ENCODE measurements at places on chromosomes 4 and X.

- DNase-seq: no peak
Observed at GRCh38 chr4:73723928-73724327, 16.4 kb upstream of the CXCL8 start.

DNA sequence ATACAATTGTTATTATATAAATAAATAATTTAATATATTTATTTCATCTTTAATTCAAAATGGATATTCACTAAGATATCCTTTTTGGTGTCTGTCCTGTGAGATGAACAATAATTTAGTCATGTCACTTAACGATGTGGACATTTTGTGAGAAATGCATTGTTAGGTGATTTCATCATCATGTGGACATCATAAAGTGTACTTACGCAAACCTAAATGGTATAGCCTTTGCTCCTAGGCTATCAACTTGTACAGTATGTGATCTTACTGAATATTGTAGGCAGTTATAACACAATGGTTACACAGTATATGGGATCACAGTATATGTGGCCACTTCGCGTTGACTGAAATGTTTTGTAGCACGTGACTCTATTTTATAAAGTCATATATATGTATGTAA lies 20.2 kb upstream of the CHRNA9 start:
- DNase-seq: no peak

DNA sequence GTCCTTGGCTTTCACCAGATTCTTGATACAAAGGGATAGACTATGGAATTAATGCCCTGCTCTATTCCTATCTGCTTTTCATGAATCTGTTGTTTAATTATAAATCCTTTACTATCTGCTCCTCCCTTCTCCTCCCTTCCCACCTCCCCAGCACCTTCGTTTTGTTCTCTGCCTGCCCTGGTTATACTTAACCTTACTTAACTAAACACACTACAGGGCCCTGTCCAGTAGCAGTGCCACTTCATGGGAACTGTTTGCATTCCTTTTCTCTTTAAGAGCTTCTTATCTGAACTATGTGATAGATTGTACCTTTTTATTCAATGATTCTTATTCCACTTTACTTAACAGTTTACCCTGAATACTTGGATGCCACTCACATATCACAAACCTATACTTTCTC lies 830 bp downstream of the HOPX start:
- DNase-seq: no peak

DNA sequence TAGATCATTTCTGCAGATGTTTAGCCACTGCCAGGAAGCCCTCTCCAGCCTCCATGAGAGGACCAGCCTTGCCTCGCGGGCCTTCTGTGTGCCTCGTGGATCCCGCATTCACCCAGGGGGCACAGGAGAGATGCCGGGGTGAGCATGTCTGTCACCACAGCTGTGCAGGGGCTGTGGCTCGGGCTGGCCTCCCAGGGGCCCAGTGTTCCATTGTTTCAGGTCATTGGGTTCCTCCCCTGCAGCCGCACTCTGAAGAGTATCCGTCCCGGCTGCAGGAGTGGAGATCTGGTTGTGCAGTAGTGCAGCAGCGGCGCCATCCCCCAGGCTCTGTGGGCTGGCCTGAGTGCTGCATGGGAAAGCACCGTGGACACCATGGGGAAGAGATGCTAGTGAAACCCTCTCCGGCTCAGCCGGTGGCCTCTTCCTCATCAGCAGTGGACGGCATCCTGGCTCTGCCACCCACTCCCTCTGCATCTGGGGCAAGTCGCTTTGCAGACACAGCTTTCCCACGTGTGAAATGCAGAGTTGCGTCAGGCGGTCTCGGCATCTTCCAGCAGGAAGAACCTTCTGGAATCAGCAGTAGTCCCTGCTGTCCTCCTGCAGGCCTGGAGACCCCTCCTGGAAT lies 29.1 kb downstream of the TBC1D14 start:
- DNase-seq: no peak

GRCh38 chr4:92339676-92340075 lies 35.9 kb downstream of the GRID2 start:
- no peak for DNase-seq

- no peak for DNase-seq
Observed at GRCh38 chrX:35726176-35726575, 72.0 kb upstream of the MAGEB16 start.

DNA sequence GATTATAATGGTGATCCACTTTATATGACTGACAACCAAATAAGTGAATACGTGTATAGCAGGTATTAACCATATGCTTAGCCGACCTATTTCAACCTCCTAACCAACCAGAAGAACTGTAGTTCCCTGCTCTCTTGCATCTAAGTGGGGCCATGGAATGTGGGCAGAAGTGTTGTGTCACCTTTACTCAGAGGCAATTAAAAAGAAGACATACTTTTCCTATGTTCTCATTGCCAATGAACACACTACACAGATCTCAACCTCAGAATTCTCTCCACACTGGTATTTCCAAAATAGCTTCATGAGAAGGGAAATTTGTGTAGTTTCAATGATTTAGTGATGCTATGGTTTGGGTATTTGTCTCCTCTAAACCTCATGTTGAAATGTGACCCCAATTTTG lies 3.2 kb upstream of the NFKB1 start:
- DNase-seq: no peak

Data from MV-4-11 (cell line).